ENCODE measurements at places on chromosomes 7 and 10.

GRCh38 chr7:48525736-48526732 lies 354.8 kb downstream of the ABCA13 start:
- no peaks in the 10 kb centered on the region for H3K27me3 ChIP-seq
- H3K27ac ChIP-seq = no peak overlapping the region
- no peak overlapping the region for H3K4me3 ChIP-seq
- no peak for DNase-seq
- no peaks in the 10 kb centered on the region for H3K36me3 ChIP-seq
- no peaks in the 10 kb centered on the region for H3K4me1 ChIP-seq

DNA sequence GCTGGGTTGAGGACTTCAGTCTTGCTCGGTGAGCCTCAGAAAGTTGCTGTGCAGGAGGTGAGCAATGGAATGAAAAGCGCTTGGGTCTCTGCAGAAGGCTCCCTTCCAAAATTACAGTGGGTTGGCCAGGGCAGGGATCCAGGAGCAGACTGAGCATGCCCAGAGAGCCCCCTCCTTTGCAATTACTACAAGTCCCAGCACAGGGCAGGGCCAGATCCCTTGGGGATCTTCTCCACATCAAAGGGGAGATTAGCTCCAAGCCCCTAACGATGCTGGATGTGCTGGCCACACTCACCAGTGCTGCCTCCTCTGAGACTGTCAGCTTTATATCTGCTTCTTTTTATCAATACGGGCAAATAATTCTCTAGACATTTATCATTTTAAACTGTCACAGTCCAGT lies 337.5 kb downstream of the RPS24 start:
- H3K27ac ChIP-seq = no peak overlapping the region
- DNase-seq = no peak
- H3K4me1 ChIP-seq = no peaks in the 10 kb centered on the region
- H3K4me3 ChIP-seq = no peak overlapping the region

DNA sequence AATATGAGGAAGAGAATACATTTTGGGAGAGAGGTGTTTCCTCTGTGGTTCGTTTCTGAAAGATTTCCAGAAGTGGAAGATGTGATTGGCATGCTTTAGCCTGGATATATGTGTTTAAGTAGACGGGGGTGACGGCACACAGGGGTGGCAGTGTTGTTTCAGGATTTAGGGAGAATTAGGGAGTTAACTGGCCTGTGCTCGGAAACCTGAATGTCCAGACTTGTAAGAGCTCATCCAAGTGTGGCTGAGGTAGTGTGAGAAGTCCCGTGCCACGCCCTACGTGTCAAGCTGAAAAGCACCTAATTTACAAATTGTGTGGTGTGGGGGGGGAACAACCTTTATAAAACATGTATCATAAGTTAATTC lies 1.1 kb downstream of the RALA start:
- H3K36me3 ChIP-seq = no peaks in the 10 kb centered on the region
- peaks cover 11% of the 10 kb centered on the region for H3K4me1 ChIP-seq
- H3K27ac ChIP-seq = no peak overlapping the region
- H3K4me3 ChIP-seq = peak overlapping the region; percentile 97

DNA sequence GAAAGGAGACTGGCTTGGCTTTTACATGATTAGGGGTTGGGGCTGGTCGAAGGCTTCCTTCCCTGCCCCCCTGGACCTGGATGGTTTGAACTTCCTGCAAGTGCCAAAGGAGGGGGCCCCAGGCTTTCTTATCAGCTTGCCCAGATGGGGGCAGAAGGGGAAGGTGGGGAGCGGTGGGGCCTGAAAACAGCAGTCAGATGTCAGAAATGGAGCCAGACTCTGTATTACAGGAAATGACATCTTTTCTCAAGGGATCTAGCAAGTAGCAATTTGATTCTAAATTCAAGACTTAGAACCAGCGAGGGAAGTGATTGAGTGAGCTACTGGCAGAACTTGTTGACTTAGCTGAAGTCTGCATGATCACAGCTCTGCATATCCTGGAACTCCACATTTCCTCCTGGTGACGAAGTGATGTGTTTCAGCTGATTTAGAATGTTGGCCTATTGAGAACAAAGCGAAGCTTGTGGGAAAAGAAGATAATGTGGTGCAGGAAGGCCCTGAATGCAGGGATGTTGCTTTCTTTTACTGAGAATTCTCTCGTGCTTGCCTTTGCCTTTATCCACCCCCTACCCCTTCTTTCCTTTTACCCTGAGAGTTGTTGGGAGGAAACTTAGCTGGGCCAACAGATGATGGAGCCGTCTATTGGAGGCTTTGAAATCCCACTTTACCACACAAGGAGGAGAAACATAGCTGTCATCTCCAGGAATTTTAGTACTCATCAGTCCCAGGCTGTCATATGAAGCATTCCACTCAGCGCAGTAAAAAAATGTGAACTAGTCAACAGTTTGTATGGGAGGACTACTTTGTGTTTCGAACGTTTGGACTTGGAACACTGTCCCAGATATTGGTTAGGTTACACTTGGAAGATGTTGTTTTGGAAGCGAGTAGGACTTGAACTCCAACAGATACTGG lies 43.2 kb downstream of the CCNY start:
- H3K4me1 ChIP-seq = peaks cover 13% of the 10 kb centered on the region
- no peak overlapping the region for H3K4me3 ChIP-seq
- no peaks in the 10 kb centered on the region for H3K36me3 ChIP-seq
- peak overlapping the region; percentile 82 for H3K27ac ChIP-seq

DNA sequence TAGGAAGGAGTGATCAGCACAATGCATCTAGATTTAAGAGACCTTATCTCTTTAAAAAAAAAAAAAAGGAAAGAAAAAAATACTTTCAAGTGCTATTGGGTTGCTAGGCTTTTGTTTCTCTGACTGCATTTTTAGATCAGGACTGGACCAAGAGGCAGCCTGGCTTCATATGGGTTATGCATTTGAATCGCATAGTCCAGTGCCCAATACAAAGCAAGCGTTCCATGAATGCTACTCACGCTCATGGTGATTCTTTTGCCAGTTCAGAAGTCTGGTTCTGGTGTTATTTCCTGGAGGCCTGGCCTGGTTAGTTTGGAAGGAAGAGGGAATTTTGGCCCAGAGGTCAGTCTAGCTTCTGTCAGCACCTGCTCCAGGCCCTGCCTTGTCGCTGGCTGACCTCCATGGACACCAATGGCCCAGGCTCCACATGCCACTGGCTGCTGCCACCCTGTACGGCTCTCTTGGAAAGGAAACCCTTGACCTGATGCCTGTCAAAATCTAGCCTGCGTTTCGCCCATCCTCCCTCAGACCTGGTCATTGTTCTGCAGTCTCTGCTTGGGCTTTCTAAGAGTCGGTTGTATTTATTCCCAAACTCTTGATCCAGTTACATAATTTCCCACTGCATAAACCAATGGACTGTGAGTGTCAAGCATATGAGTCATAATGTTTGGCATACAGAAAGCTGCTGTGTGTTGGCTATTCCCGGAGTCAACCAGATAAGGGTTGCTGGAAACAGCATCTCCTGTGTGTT lies 74.3 kb upstream of the MKX start:
- no peaks in the 10 kb centered on the region for H3K36me3 ChIP-seq
- no peaks in the 10 kb centered on the region for H3K4me1 ChIP-seq
- no peak overlapping the region for H3K4me3 ChIP-seq
- H3K27ac ChIP-seq = peak overlapping the region; percentile 42
- DNase-seq = no peak

Data from ascending aorta (tissue), 2 donors.